Melanocyte of skin (primary cell): ENCODE measurements at places on chromosomes 3 and 15. TPM values are rescaled to one million over a fixed set of nuclear protein-coding genes. Genes with fewer than 3 reads are reported as not detected.

The HDDC3 gene
- total RNA-seq = 12.0 TPM in 2 replicates

The A4GNT gene
- total RNA-seq = not detected in 2 replicates

The PAK6 gene
- total RNA-seq = 0.36 and 1.4 TPM in 2 replicates

The CP gene
- total RNA-seq = under 0.01 TPM in 1 of 2 replicates, not detected in the other

The XYLB gene
- total RNA-seq = 14.8 and 26.9 TPM in 2 replicates

The ALS2CL gene
- 4.0 and 4.5 TPM in 2 replicates for total RNA-seq

The KCNMB2 gene
- total RNA-seq = not detected in 2 replicates

The EPHA3 gene
- total RNA-seq = under 0.01 TPM in 2 replicates

The C15orf62 gene
- total RNA-seq = not detected in 2 replicates

The FSD2 gene
- under 0.01 TPM in 1 of 2 replicates, not detected in the other for total RNA-seq

The ZPLD1 gene
- total RNA-seq = not detected in 2 replicates

The BSN gene
- total RNA-seq = under 0.01 and 0.36 TPM in 2 replicates

The C3orf20 gene
- total RNA-seq = under 0.01 TPM in 1 of 2 replicates, not detected in the other

The ZDHHC19 gene
- total RNA-seq = 0.33 TPM in 1 of 2 replicates, not detected in the other

The DUOXA2 gene
- not detected in 2 replicates for total RNA-seq

The SECISBP2L gene
- 65.7 and 109 TPM in 2 replicates for total RNA-seq

The NTRK3 gene
- total RNA-seq = not detected in 2 replicates

The STARD5 gene
- total RNA-seq = 1.7 and 2.9 TPM in 2 replicates

The C3orf49 gene
- total RNA-seq = not detected in 2 replicates

The OR5H15 gene
- total RNA-seq = not detected in 2 replicates

The ATP13A4 gene
- total RNA-seq = 0.34 and 0.73 TPM in 2 replicates

The CD86 gene
- not detected in 2 replicates for total RNA-seq

The CDAN1 gene
- total RNA-seq = 9.8 and 11.7 TPM in 2 replicates

The ARHGEF26 gene
- total RNA-seq = 13.0 and 16.7 TPM in 2 replicates

The MME gene
- 94.3 and 200 TPM in 2 replicates for total RNA-seq

The MINAR1 gene
- total RNA-seq = 1.7 and 2.2 TPM in 2 replicates

The CLDN18 gene
- not detected in 2 replicates for total RNA-seq

The GPR87 gene
- total RNA-seq = not detected in 2 replicates

The OSTN gene
- not detected in 2 replicates for total RNA-seq
